Stimulated activated CD4-positive, alpha-beta T cell treated with anti-CD3 and anti-CD28 coated beads, Interleukin-4, amount 100 ng/mL, for 4 hours (primary cell): ENCODE measurements at places on chromosomes 16 and 17.

- no peak for DNase-seq
Measured at GRCh38 chr16:65116818-65117430, 4.9 kb downstream of the CDH11 start.

DNA sequence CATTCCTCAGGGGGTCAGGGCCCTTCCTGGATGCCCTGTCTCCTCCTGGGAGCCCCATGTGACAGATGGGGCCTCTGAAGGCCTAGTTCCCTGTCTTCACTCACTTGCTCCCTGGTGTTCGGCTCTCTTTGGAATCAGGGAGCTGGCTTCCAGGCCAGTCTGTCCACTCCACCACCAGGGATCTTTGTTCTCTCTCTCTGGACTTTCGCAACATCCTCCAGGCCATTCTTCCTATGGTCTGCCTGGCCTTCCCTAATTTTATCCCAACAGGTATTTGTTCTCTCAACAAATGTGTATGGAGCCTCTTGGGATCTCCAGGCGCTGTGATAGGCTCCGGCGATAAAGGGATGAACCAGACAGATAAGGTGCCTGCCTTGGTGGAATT, 286.4 kb downstream of the CPPED1 start:
- DNase-seq: no peak

DNA sequence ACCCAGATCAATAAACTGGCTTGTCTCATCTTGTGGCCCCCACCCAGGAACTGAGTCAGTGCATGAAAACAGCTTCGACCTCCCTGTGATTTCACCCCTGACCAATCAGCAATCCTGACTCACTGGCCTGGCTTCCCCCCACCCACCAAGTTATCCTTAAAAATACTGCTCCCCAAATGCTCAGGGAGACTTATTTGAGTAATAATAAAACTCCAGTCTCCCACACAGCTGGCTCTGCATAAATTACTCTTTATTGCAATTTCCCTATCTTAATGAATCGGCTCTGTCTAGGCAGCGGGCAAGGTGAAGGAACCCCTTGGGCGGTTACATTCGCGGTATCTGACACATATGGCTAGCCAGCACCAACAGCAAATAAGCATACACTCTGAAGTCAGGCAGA, 9.8 kb upstream of the RABEP1 start:
- no peak for DNase-seq

DNA sequence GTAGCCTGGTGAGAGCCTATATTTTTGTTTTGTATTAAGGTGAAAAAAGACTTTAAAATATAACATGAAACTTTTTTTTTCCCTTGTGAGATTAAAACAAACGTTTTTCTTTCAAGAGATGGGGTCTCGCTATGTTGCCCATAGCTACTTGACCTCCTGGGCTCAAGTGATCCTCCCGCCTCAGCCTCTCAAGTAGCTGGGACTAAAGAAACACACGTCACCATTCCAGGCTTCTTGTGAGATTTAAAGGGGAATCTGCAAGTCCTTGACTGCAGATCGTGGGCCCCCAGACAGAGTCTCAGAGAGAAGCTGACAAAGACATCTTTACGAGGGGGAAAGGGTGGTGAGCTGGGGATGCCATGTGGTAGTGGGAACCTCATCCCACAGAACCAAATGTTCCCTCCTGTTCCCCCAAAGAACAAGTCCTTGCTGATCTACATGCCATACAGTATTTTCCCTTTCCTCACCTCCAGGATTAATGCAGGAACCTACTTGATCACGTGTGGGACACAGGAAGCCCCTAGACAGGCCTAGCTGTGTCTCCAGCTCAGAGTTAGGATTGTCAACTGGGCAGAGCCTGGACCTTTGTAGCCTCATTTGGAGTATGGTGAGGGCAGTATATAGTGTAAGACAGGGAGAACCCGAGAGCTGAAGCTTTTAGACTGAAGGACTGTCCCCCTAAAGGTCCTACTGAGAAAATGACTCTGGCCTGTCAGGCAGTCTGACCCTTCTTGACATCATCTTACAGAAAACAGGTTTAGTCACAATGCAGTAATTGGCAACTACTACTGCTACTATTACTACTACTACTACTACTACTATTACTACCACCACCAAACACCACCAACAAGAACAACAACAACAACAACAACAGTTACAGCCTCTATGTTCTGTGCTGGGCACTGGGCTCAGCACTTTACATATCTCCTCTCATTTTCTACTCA, 4.1 kb downstream of the MAP3K14 start:
- DNase-seq: no peak

DNA sequence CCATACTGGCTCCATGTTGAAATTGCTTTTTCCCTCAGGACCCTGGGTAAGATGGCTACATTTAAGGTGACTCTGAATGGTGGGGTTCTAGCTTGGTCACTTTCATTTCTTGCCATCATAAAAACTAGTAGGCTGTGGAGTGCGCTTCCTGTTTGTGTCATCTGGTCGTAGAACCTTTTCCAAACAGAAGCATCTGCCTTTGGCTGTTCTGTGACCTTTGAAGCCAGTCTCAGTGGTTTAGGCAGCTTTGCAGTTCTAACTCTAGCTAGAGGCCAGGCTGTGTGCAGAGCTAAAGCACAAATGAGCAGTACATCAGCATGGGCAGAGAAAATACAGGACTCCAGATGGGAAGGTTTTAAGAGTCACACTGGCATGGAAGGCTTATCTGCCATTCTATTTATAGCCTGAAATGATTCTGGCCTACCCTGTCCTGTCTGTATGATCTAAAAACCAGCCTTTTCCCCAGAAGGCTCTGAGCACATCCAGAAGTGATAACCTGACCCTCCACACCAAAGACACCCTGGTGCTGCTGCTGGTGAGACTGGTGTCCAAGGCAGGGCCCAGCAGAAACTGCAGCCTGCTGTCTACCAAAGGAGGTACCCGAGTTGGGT, 8.6 kb downstream of the ESRP2 start:
- no peak for DNase-seq

DNA sequence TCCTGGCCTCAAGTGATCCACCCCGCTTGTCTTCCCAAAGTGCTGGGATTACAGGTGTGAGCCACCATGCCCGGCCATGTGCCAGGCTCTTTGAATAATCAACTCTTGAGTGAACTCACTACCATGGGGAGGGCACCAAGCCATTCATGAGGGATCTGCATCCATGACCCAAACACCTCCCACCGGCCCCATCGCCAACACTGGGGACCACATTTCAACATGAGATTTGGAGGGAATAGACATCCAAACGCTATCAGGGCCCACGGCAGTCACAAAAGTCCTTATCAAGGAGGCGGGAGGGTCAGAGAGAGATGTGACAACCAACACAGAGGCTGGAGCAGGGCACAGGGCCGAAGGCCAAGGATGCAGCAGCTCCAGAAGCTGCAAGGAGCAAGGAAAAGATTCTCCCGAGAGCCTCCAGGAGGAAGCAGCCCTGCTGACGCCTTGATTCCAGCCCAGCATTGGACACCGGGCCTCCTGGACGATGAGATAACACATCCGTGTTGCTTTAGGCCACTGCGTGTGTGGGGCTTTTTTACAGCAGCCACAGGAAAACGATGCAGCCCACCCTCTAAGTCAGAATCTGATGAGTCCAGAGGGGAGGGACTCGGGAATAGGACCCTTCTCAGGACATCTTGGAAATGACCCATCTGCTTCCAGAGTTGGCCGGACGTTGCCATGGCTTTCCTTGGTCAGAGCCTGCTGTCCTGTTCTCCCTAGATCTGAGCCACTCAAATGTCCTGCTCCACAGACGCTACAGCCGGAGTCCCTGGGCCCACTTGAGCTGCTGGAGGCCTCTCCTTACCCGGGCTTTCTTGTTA, 47.3 kb upstream of the CMIP start:
- no peak for DNase-seq

DNA sequence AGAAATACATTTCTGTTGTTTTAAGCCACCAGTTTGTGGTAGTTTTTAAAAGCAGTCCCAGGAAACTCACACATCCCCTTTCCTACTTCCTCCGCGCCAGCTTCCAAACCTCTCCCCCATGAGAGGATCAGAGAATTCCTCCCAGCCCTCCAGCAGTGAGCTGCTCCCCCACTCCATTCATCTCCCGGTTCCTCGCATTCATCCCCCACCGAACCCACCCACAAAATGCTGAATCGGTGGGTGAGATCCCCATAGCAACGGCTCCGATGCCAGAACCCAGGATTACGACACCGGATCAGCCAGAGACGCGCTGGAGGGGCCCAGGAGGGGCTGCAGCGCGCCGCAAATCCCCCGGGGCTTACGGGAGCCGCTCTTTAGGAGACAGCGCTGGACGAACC, 251.4 kb upstream of the RPL38 start:
- no peak for DNase-seq

DNA sequence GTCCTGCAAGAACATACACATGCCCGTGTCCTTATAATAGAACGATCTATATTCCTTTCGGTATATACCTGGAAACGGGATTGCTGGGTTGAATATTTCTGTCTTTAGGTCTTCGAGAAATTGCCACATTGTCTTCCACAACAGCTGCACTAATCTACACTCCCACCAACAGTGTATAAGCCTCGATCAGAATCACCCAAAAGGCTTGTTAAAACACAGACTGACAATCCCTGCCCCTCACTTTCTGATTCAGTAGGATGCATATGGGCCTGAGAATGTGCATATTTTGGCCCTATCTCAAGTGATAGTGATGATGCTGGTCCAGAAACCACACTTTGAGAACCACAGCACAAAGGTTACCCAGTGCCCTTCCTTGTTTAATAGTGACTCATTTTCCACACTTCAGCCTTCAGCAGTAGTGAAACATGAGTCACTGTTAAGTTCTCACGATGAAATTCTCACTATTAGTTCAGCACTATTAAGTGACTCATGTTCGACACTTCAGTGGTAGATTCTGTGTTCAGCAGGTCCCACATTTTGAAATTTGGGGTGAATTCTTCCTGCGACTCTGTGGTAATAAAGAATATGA, 215.6 kb downstream of the GRIN2A start:
- DNase-seq: no peak

- DNase-seq: no peak
Measured at GRCh38 chr17:40542558-40543411, 22.5 kb downstream of the CCR7 start.

DNA sequence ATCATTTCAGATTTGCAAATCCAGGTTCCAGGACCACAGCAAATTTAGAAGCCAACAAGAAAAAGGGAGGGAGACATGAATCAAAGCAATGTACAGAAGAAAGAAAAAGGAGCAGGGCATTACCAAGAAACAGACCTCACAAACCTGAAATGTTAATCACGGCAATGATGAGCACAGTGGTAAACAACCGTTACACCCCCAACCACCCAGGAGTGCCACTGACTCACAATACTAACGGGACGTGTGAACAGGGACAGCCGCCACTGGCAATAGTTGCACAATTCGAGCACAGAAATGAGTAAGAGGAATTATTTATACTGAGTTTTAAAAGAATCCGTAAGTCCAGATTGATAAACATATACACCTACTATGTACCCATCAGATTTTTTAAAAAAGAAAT, 13.8 kb downstream of the USP22 start:
- no peak for DNase-seq

DNA sequence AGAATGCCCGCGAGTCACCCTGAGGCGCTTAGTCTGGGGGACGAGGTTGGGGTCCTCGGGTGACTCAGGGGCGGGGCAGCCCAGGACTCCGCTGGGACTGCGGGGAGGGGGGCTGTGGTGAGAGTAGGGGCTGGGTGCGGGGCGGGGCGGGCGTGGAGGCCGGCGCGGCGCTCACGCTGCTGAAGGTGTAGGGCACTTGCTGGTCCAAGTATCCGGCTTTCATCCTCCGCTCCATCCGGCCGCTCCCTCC, 832 bp downstream of the ETV4 start:
- peak; percentile 4 for DNase-seq

- DNase-seq: no peak
Measured at GRCh38 chr17:49779739-49780231, 8.7 kb upstream of the KAT7 start.

GRCh38 chr16:69463876-69464275, 39.5 kb downstream of the CYB5B start:
- no peak for DNase-seq

GRCh38 chr16:30104492-30104891, 8.5 kb upstream of the YPEL3 start:
- no peak for DNase-seq

GRCh38 chr17:41870097-41870496, 4.9 kb upstream of the KLHL11 start:
- DNase-seq: no peak

- no peak for DNase-seq
Measured at GRCh38 chr17:29036584-29036983, 6.4 kb upstream of the PIPOX start.

DNA sequence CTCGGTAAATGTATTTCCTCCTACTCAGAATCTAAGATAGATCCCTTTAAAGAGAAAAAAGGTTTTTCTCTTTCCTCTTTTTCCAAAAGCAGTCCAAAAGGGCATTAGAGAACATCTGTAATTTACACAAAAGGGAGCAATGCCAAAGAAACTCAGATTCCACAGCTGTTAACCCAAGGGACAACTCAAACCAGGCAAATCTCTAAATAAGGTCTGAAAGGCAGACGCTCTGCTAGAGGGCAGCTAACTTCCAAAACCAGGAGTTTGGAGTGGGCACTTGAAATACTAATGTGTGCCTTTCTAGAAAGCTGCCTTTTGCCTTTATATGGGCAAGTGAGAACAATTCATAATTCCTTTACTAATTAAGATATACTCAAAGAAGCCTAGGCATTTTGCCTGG, 435.7 kb downstream of the ZFHX3 start:
- no peak for DNase-seq

GRCh38 chr17:1509290-1509881, 7.0 kb downstream of the INPP5K start:
- DNase-seq: no peak

DNA sequence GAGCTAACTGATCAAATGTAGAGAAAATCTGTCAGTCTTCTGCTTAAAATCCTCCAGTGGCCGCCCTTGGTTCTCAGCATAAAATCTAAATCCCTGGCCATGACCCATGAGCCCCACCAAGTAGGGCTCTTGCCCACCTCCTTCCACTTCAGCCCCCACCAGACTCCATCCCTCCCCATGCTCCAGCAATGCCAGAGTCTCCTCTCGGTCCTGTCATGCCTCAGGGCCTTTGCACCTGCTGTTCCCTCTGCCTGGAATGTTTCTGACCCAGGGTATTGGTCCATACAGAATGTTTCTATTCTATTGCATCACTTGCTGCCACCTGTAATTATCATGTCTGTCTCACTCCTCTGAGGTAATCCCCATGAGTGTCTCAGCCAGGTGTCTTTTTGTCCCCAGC, 22.4 kb downstream of the FA2H start:
- no peak for DNase-seq

- no peak for DNase-seq
Measured at GRCh38 chr17:35159940-35160339, 12.3 kb downstream of the UNC45B start.
